ENCODE measurements at places on chromosomes 1 and 21. TPM values are rescaled to one million over a fixed set of nuclear protein-coding genes. Genes with fewer than 3 reads are reported as not detected.

- DNase-seq, result no peak
- H3K4me3 ChIP-seq, result no peak overlapping the region
- no peak overlapping the region for H3K27ac ChIP-seq
- no peaks in the 10 kb centered on the region for H3K4me1 ChIP-seq
- H3K27me3 ChIP-seq, result no peaks in the 10 kb centered on the region
These were observed 20.9 kb upstream of the LRRC47 start for GRCh38 chr1:3817138-3817740.

- peaks cover 22% of the 10 kb centered on the region for H3K4me1 ChIP-seq
- H3K27ac ChIP-seq, result peak overlapping the region; percentile 53
- H3K36me3 ChIP-seq, result peaks cover 3% of the 10 kb centered on the region
- no peaks in the 10 kb centered on the region for H3K27me3 ChIP-seq
- no peak overlapping the region for H3K4me3 ChIP-seq
These were observed 65.5 kb downstream of the NID1 start for GRCh38 chr1:235999259-235999925.

DNA sequence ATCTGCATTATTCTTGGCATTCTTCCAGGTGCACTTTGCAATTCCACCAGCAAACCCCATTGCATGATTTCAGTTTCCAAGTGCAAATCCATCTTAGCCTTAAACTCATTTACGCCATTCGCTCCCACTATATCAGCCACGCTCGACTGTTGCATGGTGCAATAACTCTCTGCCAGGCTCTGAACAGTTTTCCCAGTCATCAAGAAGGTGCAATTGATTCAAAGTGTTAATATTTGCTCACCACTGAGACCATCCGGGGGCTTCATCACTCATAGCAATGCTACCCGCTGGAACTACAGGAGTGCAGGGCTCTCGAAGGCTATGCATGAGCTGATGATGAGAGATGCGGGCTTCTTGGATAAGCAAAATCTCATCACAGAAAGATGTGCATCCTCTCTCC is 488.2 kb downstream of the OMA1 start:
- H3K27ac ChIP-seq, result no peak overlapping the region
- H3K4me3 ChIP-seq, result no peak overlapping the region
- H3K36me3 ChIP-seq, result no peaks in the 10 kb centered on the region
- no peaks in the 10 kb centered on the region for H3K27me3 ChIP-seq

GUCA2B gene
- total RNA-seq, result not detected

IFI16 gene
- total RNA-seq, result 101 TPM

OLFM3 gene
- 0.49 TPM for total RNA-seq

AMY1C gene
- not detected for total RNA-seq

DNA sequence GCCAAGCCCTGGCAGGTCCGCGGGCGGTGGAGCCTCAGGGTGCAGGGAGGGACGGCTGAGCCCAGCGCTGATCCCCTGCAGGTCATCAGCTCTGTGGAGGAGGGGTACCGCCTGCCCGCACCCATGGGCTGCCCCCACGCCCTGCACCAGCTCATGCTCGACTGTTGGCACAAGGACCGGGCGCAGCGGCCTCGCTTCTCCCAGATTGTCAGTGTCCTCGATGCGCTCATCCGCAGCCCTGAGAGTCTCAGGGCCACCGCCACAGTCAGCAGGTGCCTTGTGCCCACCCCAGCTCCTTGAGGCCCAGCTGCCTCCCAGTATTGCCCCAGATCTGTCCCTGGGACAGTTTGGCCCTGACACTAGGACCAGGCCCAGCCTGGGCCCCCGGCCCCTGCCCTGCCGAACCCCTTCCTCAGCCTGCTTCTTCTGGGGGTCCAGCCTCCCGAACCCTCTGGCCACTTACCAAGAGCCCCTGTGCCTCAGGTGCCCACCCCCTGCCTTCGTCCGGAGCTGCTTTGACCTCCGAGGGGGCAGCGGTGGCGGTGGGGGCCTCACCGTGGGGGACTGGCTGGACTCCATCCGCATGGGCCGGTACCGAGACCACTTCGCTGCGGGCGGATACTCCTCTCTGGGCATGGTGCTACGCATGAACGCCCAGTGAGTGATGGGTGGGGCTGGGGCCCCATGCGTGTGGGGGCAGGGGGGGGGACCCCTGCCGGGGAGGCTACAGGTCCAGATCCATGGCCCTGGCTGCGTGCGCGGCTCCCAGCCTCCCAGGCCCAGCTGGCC is 35.4 kb upstream of the C1QA start:
- H3K36me3 ChIP-seq, result no peaks in the 10 kb centered on the region
- H3K27me3 ChIP-seq, result no peaks in the 10 kb centered on the region
- no peaks in the 10 kb centered on the region for H3K4me1 ChIP-seq
- no peak overlapping the region for H3K27ac ChIP-seq
- no peak overlapping the region for H3K4me3 ChIP-seq

GRCh38 chr1:17012775-17013490 is 1.2 kb upstream of the ATP13A2 start:
- H3K27ac ChIP-seq, result no peak overlapping the region
- no peaks in the 10 kb centered on the region for H3K36me3 ChIP-seq
- H3K27me3 ChIP-seq, result no peaks in the 10 kb centered on the region
- no peak for DNase-seq
- no peak overlapping the region for H3K4me3 ChIP-seq

DNA sequence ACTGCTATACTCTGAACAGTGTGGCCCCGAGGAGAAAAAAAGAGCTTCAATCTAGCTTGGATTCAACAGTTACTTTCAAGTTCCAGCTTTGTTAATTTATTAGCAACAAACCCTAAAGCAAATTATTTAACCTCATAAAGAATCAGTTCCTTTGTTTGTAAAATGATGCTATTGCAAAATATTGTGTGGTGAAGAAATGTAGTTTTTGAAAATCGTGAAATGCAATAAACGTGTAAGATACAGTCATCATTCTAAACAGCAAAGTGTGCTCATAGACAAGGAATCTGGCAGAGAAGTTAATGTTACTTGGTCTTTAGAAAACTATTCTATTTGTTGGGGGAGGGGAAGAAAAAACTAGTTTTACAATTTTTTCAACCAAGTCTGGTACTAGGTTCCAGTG is 297.6 kb upstream of the ADGRL4 start:
- no peaks in the 10 kb centered on the region for H3K36me3 ChIP-seq
- no peak for DNase-seq
- H3K4me3 ChIP-seq, result no peak overlapping the region
- H3K27ac ChIP-seq, result no peak overlapping the region
- H3K4me1 ChIP-seq, result no peaks in the 10 kb centered on the region

GRCh38 chr1:116257341-116257767 is 115.7 kb upstream of the ATP1A1 start:
- H3K4me3 ChIP-seq, result no peak overlapping the region
- H3K27ac ChIP-seq, result no peak overlapping the region
- DNase-seq, result no peak
- no peaks in the 10 kb centered on the region for H3K27me3 ChIP-seq
- H3K36me3 ChIP-seq, result no peaks in the 10 kb centered on the region
- H3K4me1 ChIP-seq, result peaks cover 14% of the 10 kb centered on the region

DNA sequence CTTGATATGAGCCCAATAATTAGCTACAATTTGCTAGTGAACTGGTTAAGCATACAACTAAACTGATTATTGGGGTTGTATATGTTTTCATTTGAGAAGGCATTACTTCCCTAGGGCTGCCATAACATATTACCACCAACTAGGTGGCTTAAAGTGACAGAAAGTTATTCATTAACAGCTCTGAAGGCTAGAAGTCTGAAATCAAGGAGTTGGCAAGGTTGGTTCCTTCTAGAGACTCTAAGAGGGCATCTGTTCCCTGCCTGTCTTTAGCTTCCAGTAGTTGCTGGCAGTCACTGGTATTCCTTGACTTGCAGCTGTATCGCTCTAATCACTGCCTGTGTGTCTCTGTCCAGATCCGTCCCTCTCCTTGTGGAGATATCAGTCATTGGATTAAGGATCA is 86.3 kb downstream of the LHX9 start:
- H3K4me1 ChIP-seq, result no peaks in the 10 kb centered on the region
- no peaks in the 10 kb centered on the region for H3K27me3 ChIP-seq
- no peak for DNase-seq
- H3K4me3 ChIP-seq, result no peak overlapping the region
- no peak overlapping the region for H3K27ac ChIP-seq
- no peaks in the 10 kb centered on the region for H3K36me3 ChIP-seq

DNA sequence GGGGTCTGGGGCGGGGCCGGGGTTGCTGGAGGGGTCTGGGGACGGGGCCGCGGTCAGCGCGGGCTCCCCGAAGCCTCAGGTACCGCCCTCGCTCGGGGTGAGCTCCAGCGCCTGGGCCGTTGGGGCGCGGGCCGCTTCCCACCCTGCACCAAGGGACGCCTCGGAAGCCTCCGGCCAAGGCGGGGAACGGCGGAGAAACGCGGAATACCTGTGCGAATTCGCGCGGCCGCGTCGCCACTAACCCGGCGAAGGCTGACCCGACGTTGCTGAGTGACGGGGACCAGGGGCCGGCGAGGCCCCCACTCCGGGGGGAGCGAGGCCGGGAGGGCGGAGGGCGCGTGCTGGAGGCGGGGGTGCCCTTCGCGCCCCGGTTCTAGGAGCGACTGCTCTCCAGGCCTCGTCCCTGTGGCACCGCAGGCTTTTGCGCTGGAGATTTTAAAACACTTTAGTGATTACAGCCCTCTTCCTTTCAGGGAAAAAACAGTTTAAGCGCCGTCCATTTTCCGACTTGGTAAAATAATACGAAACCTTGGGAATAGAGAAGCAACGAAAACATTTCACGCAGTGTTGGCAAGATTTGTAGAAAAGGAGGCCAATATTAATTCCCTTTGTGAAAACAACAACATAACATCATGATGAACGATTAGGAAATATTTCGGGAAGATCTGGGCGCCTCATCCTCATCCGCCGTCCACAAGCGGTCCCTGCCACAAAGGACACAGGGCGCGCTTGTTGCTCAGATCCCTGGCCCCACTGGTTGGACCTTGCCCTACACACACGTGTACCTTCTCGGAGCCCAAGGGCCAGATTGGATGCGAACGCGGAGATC is 971 bp upstream of the GNG4 start:
- DNase-seq, result no peak
- peaks cover 27% of the 10 kb centered on the region for H3K4me1 ChIP-seq
- H3K27ac ChIP-seq, result no peak overlapping the region
- no peaks in the 10 kb centered on the region for H3K36me3 ChIP-seq
- no peaks in the 10 kb centered on the region for H3K27me3 ChIP-seq
- peak overlapping the region; percentile 53 for H3K4me3 ChIP-seq

DNA sequence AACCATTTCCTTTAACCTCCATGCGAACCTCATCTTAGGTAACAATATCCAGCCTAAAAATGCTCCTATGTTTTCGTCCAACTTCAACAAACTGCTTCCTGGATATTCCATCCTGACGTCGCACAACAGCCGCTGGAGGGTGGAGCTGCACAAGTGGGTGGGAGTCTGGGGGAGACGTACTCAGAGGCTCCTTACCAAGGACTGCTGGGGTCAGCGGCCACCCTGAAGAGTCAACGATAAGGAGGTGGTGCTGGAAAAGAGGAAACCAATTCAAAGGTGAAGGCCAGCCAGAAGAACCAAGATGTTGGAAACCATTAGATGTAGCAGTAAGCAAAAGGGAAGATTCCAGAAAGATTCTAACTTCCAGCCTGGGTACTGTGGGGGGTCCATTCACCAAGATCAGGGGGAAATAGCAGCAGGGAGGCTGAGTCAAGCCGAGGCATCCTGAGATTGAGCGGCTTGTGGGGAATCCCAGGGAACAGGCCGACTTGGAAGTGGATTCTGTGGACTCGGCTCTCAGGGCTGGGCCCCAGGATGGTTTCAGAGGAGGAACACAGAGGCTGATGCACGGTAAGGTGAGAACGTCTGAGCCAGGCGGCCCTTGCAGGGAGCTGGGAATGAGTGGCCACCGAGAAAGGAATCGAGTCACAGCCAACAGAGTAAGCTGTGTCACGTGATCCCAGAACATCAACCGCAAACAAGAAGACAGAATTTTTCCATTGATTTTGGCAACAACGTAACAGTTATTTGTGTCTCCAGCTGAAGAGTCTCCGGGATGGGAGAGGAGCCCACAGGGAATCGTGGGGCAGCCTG is 375.7 kb downstream of the NPHP4 start:
- H3K4me1 ChIP-seq, result peaks cover 2% of the 10 kb centered on the region
- H3K4me3 ChIP-seq, result no peak overlapping the region
- H3K27ac ChIP-seq, result no peak overlapping the region

- H3K27ac ChIP-seq, result no peak overlapping the region
- peaks cover 24% of the 10 kb centered on the region for H3K4me1 ChIP-seq
- H3K36me3 ChIP-seq, result no peaks in the 10 kb centered on the region
- H3K27me3 ChIP-seq, result peaks cover 37% of the 10 kb centered on the region
- DNase-seq, result no peak
- no peak overlapping the region for H3K4me3 ChIP-seq
These were observed 1.8 kb upstream of the TBX15 start for GRCh38 chr1:118989878-118990378.
